ENCODE measurements at places on chromosomes 7 and 10.

- no peak for DNase-seq
Observed at GRCh38 chr7:99557940-99558305, 519 bp upstream of the ZNF655 start.

GRCh38 chr10:132512693-132513345, 24.8 kb upstream of the INPP5A start:
- DNase-seq: no peak

DNA sequence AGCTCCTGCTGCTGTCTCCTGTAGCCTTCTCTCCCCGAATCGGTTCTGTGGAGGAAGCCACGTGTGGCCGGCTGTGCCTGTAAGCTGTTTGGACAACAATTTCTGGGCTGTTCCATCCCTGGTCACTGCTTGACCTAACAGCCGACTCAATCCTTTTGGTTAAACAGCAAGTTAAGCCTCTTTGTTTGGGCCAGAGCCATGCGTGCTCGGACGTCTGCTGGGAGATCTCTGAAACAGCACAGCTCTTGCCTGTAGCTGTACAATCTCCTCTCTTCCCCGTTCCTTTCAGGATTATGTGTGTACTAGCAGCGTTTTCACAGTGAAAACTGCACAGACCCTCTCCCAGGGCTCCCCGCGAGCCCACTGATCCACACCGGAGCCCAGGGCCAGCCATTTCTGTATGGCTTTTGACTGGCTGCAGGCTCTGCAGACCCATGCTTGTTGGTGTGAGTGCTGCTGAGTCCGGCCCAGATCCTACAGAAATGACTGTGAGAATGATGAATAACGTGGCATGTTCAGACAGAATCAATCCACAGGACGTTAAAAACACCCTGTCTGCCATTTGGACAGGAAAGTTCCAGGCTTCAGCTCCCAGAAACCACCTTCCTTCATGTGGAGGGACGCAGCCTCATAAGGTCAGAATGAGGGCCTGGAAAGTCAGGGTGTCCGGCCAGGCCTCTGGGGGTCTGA, 428.6 kb upstream of the ADARB2 start:
- no peak for DNase-seq

GRCh38 chr7:150716939-150717338, 526 bp downstream of the GIMAP1 start:
- no peak for DNase-seq

DNA sequence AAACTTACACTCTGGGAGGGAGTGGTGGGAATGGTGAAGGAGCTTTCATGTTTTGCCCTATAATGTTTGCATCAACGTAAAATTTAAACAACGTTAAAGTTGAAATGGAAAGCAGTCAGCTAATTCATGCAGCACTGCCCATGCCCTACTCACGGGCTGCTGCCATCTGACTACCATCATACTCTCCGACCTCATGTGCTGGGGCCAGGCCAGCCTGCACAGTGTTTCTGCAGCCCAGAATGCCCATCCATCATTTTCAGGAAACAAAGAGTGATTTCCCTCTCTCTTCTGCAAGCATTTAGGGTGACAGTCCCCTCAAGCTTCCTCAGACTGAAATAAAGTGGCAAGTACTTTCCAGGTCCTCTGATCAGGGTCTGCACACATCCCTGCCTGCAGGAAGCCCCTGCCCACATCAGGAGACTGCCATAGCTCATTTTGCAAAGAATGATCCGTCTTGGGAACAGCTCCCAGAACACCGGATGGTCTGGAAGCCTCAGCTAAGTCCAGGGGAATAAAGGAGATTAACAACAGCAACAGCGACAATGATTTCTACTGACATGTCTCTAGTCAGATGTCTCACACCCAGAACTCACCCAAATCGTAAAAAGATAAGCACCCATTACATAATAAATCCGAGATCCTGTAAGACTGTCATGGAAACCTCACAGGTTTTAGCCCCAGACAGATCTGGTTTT, 40.3 kb downstream of the ARHGAP22 start:
- no peak for DNase-seq

DNA sequence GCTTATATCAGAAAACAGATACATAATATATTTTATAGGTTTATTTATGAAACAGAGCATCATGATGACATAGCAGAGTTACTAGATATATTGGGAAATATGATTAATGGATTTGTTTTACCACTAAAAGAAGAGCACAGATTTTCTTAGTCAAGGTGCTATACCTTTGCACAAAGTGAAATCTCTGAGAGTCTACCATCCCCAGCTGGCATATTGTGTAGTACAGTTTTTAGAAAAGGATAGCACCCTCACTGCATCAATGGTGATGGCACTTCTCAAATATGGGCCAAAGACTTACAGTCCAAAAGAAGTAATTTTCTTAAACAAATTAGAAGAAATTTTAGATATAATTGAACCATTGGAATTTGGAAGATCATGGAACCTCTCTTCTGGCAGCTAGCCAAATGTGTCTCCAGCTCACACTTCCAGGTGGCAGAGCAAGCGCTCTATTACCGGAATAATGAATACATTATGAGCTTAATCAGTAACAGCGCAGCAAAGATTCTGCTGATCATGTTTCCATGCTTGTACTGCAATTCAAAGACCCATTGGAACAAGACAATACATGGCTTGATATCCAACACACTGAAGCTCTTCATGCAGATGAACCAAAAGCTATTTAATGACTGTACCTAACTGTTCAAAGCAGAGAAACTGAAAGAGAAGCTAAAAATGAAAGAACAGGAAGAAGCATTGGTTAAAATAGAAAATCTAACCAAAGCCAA, 21.9 kb upstream of the CREB3L2 start:
- no peak for DNase-seq

- no peak for DNase-seq
Observed at GRCh38 chr7:91875851-91876250, 4.7 kb downstream of the MTERF1 start.

DNA sequence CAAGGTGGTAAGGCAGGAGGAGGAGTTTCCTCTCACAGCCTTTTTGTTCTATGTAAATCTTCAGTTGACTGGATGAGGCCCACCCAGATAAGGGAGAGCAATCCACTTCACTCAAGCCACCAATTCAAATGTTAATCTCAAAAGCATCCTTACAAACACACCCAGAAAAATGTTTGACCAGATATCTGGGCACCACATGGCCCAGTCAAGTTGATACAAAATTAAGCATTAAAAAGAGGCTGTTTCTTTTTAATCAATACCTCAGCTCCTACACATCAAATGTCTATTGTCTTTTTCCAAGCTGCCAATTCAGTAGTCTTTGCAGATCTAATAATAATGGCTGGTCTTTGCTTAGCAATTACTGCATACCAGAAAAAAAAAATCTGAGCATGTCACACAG, 18.0 kb upstream of the LYZL1 start:
- no peak for DNase-seq

Data from stimulated activated CD8-positive, alpha-beta memory T cell treated with anti-CD3 and anti-CD28 coated beads, Interleukin-15, amount 100 ng/mL, for 1 hour (primary cell).